ENCODE measurements at places on chromosomes 2 and 18. TPM values are rescaled to one million over a fixed set of nuclear protein-coding genes. Genes with fewer than 3 reads are reported as not detected.

GRCh38 chr2:165057931-165058330, 102.6 kb upstream of the SLC38A11 start:
- no peak for DNase-seq

- DNase-seq, result no peak
These were observed 8.1 kb upstream of the SOS1 start for GRCh38 chr2:39128919-39129391.

GRCh38 chr18:45057955-45058600, 377.4 kb downstream of the SETBP1 start:
- no peak for DNase-seq

- DNase-seq, result no peak
These were observed 18.6 kb downstream of the NPC1 start for GRCh38 chr18:23567671-23568070.

DNA sequence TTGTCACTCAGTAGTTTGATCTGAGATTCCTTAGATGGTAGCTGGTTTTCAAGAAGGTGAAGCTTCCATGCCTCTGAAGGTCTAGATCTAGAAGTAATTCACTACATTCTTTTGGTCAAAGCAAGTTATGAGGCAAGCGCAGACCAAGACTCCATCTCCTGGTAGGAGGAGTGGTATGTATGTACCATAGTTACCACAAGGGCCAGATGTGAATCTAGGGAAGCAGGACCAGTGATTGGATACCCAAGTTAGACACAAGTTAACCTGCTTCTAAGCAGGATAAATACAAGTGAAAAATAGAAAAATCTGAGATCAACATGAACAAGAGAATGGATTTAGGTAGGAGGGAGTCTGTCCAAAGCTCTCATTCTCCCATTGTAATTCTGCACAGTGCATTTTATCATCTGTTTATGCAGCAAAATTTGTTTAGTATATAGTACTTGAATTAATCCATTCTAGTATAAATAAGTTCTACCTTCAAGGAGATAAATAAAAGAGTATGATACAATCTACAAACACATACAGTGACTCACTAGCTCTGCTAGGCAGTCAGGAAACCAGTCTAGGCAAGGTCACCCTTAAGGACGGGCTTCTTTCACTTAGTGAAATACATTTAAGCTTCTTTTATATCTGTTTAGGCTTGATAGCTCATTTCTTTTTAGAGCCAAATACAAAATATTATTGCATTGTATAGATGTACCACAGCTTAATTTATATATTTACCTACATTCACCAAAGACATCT, 14.2 kb upstream of the DOCK10 start:
- DNase-seq, result no peak

The CSRNP3 gene
- total RNA-seq, result 2.1 TPM

The SGO2 gene
- total RNA-seq, result 3.5 TPM

The RIT2 gene
- total RNA-seq, result not detected

DNA sequence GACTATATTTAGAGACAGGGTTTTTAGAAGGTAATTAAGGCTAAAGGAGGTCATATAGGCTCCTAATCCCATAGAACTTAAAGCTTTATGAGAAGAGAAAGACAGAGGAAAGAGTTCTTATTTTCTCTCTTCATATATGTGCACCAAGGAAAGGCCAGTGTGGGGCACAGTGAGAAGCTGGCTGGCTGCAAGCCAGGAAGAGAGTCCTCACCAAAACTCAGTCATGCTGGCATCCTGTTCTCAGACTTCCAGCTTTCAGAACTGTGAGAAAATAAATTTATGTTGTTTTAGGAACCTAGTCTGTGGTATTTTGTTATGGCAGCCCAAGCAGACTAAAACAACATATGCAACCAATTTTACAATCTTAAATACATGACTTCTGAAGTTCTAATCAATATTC, 31.5 kb upstream of the ATIC start:
- DNase-seq, result no peak

The CHPF gene
- 54.1 TPM for total RNA-seq

The NHEJ1 gene
- 18.8 TPM for total RNA-seq

The LRP2 gene
- total RNA-seq, result 0.23 TPM

GRCh38 chr2:164495491-164496223, 125.6 kb downstream of the GRB14 start:
- no peak for DNase-seq

- DNase-seq, result no peak
These were observed 496.4 kb downstream of the TXNL1 start for GRCh38 chr18:56142001-56142400.

The MC2R gene
- total RNA-seq, result not detected

The CDH19 gene
- 1.3 TPM for total RNA-seq

The FZD7 gene
- total RNA-seq, result 17.6 TPM

The IL36G gene
- 65.1 TPM for total RNA-seq

- no peak for DNase-seq
These were observed 1387.7 kb downstream of the SUCLG1 start for GRCh38 chr2:83071352-83071751.

DNA sequence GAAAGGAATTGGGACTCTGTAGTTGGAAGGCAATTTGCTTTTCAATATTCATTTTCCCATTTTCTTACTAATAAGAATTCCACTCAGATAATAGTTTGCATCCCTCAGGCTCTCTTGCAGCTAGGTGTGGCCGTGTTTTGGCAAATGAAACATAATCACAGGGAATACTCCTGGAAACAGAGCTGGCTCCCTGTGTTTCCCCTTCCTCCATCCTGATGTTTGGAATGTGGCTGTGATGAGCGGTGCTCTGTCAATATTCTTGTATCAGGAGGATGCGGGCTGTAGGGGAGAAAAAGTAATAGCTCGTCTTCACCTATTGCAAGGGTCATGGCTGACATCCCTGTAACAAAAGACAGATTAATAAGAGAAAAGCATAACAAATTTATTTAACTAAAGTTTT, 271.0 kb downstream of the MYCN start:
- DNase-seq, result no peak

GRCh38 chr2:131493199-131493968, 1.2 kb upstream of the MZT2A start:
- DNase-seq, result no peak

DNA sequence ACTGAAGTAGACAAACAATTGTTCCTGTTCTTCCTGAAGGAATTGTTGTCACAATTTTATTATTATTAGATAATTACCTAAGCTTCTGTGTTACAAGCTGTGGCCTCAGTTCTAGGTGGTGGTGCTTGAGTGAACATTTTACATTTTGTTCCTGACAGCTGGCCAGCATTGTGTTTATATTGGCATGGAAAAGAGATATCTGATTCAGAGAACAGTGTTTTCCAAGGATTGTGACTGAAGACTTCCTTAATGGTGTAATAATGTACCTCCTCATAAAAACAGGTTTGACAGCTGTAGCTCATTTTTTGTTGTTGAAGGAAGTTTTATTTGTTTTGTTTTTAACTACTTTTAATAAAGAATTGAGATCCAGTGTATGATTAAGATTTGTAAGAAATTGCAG, 95.2 kb downstream of the EPB41L5 start:
- DNase-seq, result no peak

The D2HGDH gene
- 34.8 TPM for total RNA-seq

The UGT1A4 gene
- 1.0 TPM for total RNA-seq

DNA sequence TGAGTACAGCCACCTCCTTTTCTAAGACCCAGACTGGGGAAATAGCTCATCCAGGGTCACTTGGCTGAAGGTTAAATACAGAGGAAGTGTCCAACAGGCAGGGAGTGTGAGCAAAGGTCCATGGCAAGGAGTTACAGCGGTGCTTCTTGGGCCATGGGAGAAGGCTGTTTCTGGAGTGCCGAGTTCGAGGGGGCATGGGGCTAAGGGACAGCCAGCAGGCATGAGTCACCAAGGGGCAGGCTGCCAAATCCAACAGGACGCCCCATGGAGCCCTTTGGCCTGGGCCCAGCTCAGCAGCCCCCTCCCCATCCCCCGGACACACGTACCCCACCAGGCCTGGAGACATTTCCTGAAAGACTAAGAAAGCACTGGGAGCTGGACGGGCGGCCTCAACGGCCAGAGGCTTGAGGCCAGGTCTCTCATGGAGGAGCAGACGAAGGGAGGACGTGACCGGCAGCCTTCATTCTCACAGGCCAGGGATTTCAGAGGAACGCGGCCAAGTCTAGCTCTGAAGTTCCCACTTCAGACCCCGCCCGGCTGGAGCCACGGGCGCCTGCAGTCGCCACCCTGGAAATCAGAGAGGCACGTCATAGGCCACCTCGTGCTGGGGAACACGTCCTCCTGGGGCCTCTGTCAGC, 160.4 kb downstream of the SMAD7 start:
- DNase-seq, result no peak

The STAT4 gene
- total RNA-seq, result 1.1 TPM

- DNase-seq, result no peak
These were observed 28.9 kb downstream of the RTTN start for GRCh38 chr18:70176537-70176936.

DNA sequence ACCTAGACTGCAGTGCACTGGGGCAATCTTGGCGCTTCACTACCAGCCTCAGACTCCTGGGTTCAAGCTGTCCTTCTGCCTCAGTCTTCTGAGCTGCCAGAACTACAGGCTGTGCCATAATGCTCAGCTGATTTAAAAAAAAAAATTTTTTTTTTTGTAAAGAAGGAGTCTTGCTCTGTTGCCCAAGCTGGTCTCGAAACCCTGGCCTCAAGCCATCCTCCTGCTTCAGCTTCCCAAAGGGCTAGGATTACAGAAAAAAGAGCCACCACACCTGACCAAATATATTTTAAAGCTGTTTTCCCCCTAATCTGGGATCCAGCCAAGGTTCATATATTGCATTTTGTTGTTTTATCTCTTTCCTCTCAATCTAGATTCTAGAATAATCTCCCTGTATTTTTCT, 82.2 kb downstream of the RAB31 start:
- no peak for DNase-seq

DNA sequence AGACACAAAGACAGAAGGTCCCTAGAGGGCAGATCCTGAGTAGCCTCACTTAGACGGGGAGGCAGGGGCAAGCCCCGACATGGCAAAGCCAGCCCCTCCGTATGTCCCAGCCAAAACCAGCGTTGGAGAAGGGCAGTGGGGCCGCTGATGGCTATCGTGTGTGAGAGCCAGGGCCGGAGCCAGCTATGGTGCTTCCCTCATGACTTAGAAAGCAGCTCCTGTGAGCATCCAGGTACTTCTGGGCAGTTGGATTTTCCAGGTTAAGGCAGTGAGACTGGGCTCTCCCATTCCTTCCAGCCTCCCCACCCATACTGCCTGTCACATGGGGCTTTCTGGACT, 31.2 kb upstream of the ROCK2 start:
- no peak for DNase-seq

DNA sequence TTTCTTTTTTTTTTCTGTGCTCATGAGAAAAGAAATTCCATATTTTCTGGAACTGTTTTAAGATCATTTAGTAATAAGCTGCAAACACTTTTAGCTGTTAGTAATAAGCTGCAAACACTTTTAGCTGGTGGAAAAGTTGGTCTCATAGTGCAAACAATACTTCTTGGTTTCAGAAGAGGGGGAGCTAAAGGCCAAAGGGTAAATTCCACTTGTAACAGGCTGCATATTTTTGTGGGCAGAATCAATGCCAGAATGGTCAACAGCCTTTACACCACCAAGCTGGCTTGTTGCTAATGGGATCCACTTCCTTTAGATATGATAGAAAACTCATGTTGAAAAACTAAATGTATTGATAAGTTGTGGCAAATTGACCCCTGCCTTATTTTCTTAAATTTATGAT, 356.8 kb downstream of the NR4A2 start:
- DNase-seq, result no peak

The SERPINB10 gene
- 1.9 TPM for total RNA-seq

DNA sequence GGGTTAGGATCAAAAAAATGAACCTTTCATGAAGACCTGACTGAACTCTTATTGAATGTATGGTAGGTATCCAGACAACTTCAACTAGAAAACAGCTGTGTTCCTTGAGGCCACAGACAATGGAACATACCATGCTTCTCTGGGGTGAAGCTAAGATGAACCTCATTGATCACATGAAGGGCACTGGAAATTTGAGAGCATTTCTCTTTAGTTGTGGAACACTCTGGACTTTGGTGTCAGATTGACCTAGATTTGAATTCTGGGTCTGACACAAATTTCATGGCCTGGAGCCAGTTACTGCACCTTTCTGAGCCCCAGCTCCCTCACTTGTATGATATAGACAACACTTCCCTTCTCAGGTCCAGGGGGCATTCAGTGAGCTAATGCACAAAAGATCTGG, 411.2 kb upstream of the ID2 start:
- no peak for DNase-seq

- no peak for DNase-seq
These were observed 10.7 kb upstream of the IGFBP2 start for GRCh38 chr2:216622526-216622925.

The ADD2 gene
- total RNA-seq, result 0.42 TPM

The RESP18 gene
- not detected for total RNA-seq

DNA sequence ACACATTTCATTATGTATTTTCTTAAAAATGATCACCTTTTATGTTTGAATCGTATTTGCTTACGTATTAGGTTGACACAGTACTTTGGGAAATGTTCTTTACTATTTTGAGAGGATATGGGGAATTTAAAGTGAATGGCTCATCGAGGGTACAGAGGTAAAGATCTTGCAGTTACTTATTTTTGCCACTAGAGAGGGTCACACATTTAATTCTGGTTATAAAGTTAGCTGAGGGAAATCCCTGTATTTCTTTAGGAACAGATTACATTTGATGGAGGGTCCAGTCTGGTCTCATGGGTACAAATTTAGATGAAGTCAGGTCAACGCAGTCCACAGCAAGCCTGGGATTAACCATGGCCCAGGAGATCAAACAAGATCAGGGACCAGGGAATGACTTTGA, 24.5 kb downstream of the DYNC2LI1 start:
- no peak for DNase-seq

The KCNS3 gene
- 15.9 TPM for total RNA-seq

- DNase-seq, result no peak
These were observed 443.6 kb downstream of the TDRD15 start for GRCh38 chr2:21567395-21567794.

The OSBPL6 gene
- total RNA-seq, result 22.4 TPM

DNA sequence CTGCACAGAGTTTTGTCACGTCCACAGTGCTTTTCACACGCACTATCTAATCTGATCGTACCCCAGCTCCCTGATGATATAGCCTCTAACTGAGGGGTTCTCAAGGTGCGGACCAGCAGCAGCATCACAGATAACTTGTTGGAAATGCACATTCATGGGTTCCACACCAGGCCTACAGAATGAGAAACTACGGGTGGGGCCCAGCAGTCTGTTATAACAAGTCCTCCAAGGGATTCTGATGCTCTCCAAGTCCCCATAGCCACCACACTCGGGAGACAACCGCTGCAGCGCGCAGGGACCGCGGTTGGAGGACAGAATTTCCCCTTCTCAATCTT, 745 bp upstream of the BZW1 start:
- DNase-seq, result no peak

The SIX3 gene
- total RNA-seq, result not detected

GRCh38 chr2:23524261-23524706, 139.3 kb downstream of the KLHL29 start:
- DNase-seq, result no peak

- no peak for DNase-seq
These were observed 168.9 kb downstream of the CDH7 start for GRCh38 chr18:65919663-65920062.

- no peak for DNase-seq
These were observed 63.1 kb downstream of the FAM171B start for GRCh38 chr2:186757009-186757408.

All from lower leg skin (tissue), 4 donors.